ENCODE measurements at places on chromosomes 3 and 15. TPM values are rescaled to one million over a fixed set of nuclear protein-coding genes. Genes with fewer than 3 reads are reported as not detected.

DNA sequence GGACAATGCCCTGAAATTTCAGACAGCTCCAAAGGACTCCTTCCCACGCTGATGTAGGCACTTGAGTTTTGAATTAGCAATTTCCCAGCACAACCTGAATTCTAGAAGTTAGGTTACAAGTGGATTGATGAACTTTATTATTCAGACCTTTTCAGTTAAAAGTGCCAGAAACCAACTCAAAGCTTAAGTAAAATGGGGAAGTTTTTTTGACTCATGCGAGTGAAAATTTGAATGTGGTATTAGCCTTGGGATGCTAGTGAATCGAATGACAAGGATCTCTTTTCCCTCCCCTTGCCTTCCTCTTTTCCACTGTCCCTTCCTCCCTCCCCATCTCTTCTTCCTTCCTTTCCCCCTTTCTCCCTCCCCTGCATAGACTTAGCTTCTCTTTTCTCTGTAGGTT, 295.1 kb upstream of the PROK2 start:
- H3K4me3 ChIP-seq, result no peak overlapping the region
- no peaks in the 10 kb centered on the region for H3K36me3 ChIP-seq
- H3K27me3 ChIP-seq, result peaks cover 3% of the 10 kb centered on the region
- H3K4me1 ChIP-seq, result no peaks in the 10 kb centered on the region
- H3K27ac ChIP-seq, result no peak overlapping the region

- DNase-seq, result no peak
- no peak overlapping the region for H3K27ac ChIP-seq
- H3K4me1 ChIP-seq, result no peaks in the 10 kb centered on the region
- no peaks in the 10 kb centered on the region for H3K27me3 ChIP-seq
- peaks cover 41% of the 10 kb centered on the region for H3K36me3 ChIP-seq
These were observed 13.6 kb downstream of the VPS39 start for GRCh38 chr15:42194513-42194912.

- no peaks in the 10 kb centered on the region for H3K27me3 ChIP-seq
- no peak overlapping the region for H3K4me3 ChIP-seq
- no peaks in the 10 kb centered on the region for H3K36me3 ChIP-seq
- no peak overlapping the region for H3K27ac ChIP-seq
- H3K4me1 ChIP-seq, result no peaks in the 10 kb centered on the region
These were observed 9.2 kb upstream of the UBE2E1 start for GRCh38 chr3:23796518-23796917.

- H3K4me3 ChIP-seq, result peak overlapping the region; percentile 70
- peaks cover 10% of the 10 kb centered on the region for H3K27me3 ChIP-seq
- DNase-seq, result no peak
- peaks cover 6% of the 10 kb centered on the region for H3K4me1 ChIP-seq
These were observed 702 bp downstream of the ARHGEF3 start for GRCh38 chr3:56800832-56801661.

DNA sequence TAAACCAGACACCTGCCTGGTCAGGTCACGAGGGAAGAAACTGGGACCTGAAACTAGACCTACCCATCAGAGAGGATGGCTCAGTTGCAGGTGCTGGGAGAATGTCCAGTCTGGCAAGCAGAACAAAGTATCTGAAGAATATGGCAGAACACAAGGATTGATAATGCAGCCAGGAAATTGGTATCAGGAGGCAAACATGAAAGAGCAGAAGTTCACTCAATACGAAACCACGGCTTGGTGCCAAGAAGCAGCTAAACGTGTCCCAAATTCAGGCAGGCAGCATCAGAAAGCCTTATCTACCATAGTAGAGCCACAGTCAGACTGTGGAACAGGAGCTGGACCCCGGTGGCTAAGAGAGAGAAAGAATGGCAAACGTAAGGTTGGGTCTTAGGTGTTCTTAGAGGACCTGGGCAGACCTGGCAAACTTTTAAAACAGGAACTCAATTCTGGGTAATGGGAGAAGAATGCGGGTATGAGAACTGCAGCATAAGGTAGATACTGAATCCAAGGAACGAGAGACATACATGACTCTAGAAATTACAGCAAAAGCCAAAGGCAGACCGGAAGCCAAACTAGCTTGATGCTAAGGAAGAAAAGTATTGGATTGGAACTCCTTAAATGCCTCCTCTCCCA, 169.0 kb upstream of the NECTIN3 start:
- no peak overlapping the region for H3K27ac ChIP-seq
- no peak for DNase-seq
- no peaks in the 10 kb centered on the region for H3K4me1 ChIP-seq
- H3K27me3 ChIP-seq, result no peaks in the 10 kb centered on the region
- no peak overlapping the region for H3K4me3 ChIP-seq
- H3K36me3 ChIP-seq, result no peaks in the 10 kb centered on the region

DNA sequence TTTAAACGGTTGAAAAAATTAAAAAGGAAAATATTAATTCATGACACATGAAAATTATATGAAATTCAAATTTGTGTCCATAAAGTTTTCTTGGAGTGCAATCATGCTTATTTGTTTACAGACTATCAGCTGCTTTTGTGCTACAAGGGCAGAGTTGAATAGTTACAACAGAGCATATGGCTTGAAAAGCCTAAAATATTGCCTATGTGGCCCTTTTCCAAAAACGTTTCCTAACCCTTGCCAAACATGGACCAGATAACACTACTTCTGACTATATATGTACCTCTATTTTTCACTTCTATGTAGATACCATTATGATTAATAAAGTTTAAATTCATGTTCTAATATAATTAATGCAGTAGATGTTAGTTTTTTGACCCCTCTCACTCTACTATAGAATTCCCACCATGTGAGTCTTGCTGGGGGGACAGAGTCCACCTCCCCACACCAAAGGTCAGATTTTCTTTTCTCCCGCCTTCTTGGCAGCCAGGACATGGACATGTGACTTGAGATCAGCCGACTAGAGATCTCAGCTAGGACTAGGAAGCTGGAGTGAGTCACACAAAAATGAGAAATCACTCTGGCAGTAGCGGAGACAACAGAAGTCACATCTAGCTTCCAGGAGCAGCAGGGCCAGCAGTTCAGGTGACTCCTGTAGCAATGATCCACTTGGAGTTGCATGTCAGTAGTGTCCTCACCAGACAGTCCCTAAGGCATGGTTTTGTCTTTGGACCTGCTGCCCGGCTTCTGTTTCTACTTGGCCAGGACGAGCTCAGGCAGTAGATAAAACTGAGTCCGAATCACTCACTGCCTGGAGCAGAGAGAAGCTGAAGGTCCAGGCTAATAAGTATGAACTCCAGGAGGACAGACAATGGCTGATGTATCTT, 22.4 kb downstream of the CIAO2A start:
- H3K36me3 ChIP-seq, result peaks cover 13% of the 10 kb centered on the region
- H3K27ac ChIP-seq, result peak overlapping the region; percentile 90
- peaks cover 23% of the 10 kb centered on the region for H3K4me1 ChIP-seq
- no peak overlapping the region for H3K4me3 ChIP-seq
- DNase-seq, result peak; percentile 92

- DNase-seq, result no peak
- H3K27me3 ChIP-seq, result peaks cover 67% of the 10 kb centered on the region
- H3K4me1 ChIP-seq, result peaks cover 38% of the 10 kb centered on the region
- H3K4me3 ChIP-seq, result no peak overlapping the region
These were observed 2.9 kb downstream of the SEMA3F start for GRCh38 chr3:50157827-50158529.

DNA sequence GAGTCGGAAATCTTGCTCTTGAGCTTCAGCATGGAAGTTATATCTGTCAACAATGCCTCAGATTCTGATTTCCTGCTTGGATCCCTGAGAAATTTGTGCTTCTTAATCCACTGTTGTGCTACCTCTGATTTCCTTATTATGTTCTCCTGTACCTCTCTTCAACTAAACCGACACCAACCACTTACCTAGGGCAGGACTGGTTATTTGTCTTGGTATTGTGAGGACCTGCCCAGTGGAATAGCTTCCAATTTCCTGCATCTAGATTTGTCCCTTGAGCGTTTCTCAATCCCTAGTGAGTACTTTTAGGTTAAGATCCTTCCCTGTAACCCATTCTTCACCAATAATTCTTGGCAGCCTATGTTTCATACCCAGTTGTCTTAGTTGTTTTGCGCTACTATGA, 720.5 kb upstream of the ZNF385D start:
- DNase-seq, result no peak
- no peaks in the 10 kb centered on the region for H3K4me1 ChIP-seq
- H3K36me3 ChIP-seq, result no peaks in the 10 kb centered on the region
- H3K27ac ChIP-seq, result no peak overlapping the region

DNA sequence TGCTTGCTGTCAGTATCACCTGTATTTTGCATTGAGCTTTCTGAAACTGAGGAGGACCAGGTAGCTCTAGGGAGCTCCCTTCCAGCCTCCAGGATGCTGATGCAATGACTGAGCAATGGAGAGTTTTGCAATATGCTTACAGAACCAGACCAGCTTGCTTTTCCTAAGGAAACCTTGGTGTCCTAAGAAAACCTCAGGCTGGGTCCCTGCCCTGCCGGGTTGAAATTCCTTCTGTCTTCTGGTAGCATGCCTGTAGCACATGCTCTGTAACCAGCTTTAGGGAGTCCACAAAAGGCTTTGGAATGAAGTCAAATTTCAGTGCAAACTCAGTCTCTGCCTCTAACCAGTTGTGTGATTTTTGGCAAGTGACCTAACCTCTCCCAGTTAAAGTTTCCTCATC, 65.8 kb upstream of the GSK3B start:
- peaks cover 20% of the 10 kb centered on the region for H3K4me1 ChIP-seq
- H3K4me3 ChIP-seq, result no peak overlapping the region
- DNase-seq, result peak; percentile 82
- H3K36me3 ChIP-seq, result no peaks in the 10 kb centered on the region

DNA sequence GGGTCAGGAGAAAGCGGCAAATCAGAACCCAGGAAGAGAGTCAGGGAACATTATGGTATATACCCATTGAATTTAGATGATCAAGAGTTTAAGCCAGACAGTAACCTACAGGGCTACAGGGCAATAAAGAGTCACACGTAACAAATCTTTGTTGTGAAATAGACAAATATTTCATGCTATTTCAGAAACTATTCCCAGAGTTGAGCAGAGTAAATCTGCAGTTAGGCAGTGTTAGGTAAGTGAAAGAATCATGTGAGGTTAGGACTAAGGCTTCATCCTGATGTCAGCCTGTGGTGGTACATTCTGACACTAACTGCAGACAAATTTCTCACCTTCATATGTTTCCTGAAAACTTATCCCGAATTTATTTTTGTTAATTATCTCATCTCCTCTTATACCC, 153.0 kb downstream of the UBE2E2 start:
- DNase-seq, result no peak
- H3K36me3 ChIP-seq, result no peaks in the 10 kb centered on the region
- no peaks in the 10 kb centered on the region for H3K27me3 ChIP-seq
- H3K27ac ChIP-seq, result no peak overlapping the region
- no peaks in the 10 kb centered on the region for H3K4me1 ChIP-seq

- no peaks in the 10 kb centered on the region for H3K27me3 ChIP-seq
- H3K36me3 ChIP-seq, result peaks cover 7% of the 10 kb centered on the region
- no peak overlapping the region for H3K27ac ChIP-seq
- DNase-seq, result no peak
These were observed 31.7 kb downstream of the SLC6A6 start for GRCh38 chr3:14434126-14434497.

- H3K4me3 ChIP-seq, result no peak overlapping the region
- peaks cover 10% of the 10 kb centered on the region for H3K4me1 ChIP-seq
- H3K27me3 ChIP-seq, result no peaks in the 10 kb centered on the region
- H3K27ac ChIP-seq, result no peak overlapping the region
- DNase-seq, result no peak
These were observed 105.9 kb upstream of the TSC22D2 start for GRCh38 chr3:150302246-150302645.

DNA sequence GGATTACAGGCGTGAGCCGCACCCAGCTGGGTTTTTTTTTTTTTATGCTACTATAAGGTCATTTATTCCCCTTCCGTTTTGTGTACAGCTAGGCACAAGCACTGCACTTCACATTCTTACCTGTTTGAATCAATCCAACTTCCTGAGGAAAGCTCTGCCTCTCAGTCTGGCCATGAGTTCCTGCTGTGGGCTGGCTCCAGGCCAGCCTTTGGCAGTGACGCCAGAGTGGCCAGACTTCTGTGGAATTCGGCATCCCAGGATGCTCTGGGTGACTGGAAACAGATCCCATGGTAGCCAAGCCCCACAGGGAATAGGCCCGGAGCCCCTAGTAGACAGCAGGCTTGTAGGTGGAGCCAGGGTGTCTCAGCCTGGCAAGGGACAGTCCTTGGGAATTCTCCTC, 21.5 kb upstream of the TIMP4 start:
- no peak overlapping the region for H3K4me3 ChIP-seq
- no peak overlapping the region for H3K27ac ChIP-seq
- H3K27me3 ChIP-seq, result no peaks in the 10 kb centered on the region
- no peak for DNase-seq
- no peaks in the 10 kb centered on the region for H3K4me1 ChIP-seq
- no peaks in the 10 kb centered on the region for H3K36me3 ChIP-seq

- no peak overlapping the region for H3K4me3 ChIP-seq
- H3K36me3 ChIP-seq, result no peaks in the 10 kb centered on the region
- DNase-seq, result no peak
- no peak overlapping the region for H3K27ac ChIP-seq
- H3K27me3 ChIP-seq, result no peaks in the 10 kb centered on the region
These were observed 626.3 kb downstream of the TBL1XR1 start for GRCh38 chr3:176570992-176571391.

DNA sequence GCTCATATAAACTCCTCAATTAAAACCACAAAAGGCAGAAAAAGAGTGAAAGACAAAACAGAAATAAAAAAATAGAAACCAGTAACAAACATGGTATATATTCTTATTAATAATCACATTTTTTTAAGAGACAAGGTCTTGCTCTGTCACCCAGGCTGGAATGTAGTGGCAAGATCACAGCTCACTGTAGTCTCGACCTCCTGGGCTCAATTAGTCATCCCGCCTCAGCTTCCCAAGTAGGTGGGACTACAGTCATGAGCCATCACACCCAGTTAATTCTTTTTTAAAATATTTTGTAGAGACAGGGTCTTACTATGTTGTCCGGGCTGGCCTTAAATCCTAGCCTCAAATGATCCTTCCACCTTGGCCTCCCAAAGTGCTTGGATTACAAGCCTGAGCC, 37.1 kb downstream of the FAM240A start:
- no peaks in the 10 kb centered on the region for H3K36me3 ChIP-seq
- no peak for DNase-seq
- no peaks in the 10 kb centered on the region for H3K4me1 ChIP-seq
- no peak overlapping the region for H3K27ac ChIP-seq

- H3K27me3 ChIP-seq, result no peaks in the 10 kb centered on the region
- H3K4me3 ChIP-seq, result no peak overlapping the region
- H3K4me1 ChIP-seq, result no peaks in the 10 kb centered on the region
- H3K36me3 ChIP-seq, result peaks cover 22% of the 10 kb centered on the region
These were observed 78.1 kb downstream of the DCUN1D1 start for GRCh38 chr3:182902236-182902635.

- no peaks in the 10 kb centered on the region for H3K36me3 ChIP-seq
- H3K4me3 ChIP-seq, result no peak overlapping the region
- DNase-seq, result no peak
- H3K27me3 ChIP-seq, result no peaks in the 10 kb centered on the region
These were observed 134.5 kb downstream of the TBC1D5 start for GRCh38 chr3:17607905-17608304.

The CAV3 gene
- 0.61 TPM for polyA plus RNA-seq

The SPINK8 gene
- not detected for polyA plus RNA-seq

The ACSBG1 gene
- 1.1 TPM for polyA plus RNA-seq

The CNTN6 gene
- polyA plus RNA-seq, result 2.5 TPM

The MYL3 gene
- 6.7 TPM for polyA plus RNA-seq

The FETUB gene
- not detected for polyA plus RNA-seq

The IL17RE gene
- polyA plus RNA-seq, result 60.9 TPM

The SNTN gene
- polyA plus RNA-seq, result not detected

The LINGO1 gene
- polyA plus RNA-seq, result 25.0 TPM

The LMAN1L gene
- not detected for polyA plus RNA-seq
